H54 (cell line): ENCODE measurements at places on chromosomes 13 and 19.

- no peak for DNase-seq
Observed at GRCh38 chr13:33204130-33204927, 81.2 kb downstream of the STARD13 start.

DNA sequence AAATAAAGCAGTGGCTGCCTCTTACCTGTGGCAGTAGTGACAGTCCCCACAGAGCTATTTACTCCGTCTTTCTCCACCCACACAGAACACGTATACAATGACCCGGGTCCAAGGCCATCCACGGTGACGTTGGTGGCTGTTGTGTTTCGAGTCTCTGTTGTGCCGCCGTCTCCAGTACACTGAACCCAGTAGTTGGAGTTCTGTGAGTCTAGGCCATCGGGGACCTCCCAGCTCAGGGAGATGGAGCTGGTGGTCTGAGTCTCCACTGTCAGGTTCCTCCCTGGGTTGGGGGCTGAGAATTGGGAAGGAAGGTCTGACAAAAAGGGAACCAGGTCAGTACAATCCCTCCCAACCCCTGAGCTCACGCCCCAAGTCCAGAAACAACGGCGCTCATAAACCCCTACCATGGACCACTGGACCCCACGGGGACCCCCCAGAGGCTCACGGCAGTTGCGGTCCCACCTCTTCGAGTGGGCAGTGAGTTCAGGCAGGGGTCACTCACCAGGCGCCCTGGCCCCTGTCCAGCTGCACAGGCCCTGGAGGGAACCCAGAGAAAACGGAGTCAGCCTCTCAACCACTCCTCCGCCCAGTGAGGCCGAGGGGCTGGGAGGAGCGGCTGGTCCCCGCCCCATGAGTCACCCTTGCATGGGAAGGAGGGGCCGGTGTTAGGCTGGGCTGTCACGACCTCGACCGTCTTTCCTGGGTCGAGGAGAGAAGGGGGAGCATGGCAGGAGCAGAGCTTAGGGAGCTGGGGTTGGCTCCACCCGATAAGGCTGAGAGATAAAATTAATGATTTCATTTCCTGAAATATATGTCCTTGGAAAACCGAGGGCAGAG is 2.4 kb downstream of the PTPRH start:
- peak; percentile 99 for DNase-seq

GRCh38 chr19:38656171-38656981 is 8.9 kb downstream of the ACTN4 start:
- no peak for DNase-seq

DNA sequence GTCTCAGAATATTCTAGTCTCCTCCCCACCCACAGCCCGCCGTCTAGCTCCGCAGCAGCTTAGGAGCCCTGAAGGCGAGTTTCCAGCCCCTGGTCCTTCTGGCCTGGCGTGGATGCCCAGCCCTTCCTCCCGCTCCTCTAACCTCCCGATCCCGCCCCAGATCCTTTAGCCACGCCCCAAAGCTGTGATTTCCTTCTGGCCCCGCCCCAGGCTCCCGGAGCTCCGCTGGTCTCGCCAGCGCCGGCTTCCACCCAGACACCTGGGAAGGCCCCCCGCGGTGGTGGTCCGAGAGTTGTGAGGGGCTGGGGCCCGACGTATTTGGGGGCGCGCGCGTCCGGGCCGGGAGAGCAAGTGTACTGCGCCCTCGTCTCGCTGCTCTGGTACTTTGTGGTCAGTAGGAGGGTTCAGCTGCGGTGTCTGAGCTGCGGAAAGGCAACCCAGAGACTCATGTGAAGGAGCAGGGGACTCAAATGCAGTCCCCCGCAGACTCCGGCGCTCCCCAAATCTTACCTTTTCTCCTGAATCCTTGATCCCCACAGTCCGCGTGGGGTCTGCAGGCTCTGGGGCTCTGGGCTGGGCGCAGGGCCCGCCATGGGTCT is at the start of gene CGB7:
Gene CGB7 (minus strand): TSS at position 114 of the 599 bp plus-strand sequence. CDS start 2,374 bp downstream, outside the sequence.
- DNase-seq: peak; percentile 70

DNA sequence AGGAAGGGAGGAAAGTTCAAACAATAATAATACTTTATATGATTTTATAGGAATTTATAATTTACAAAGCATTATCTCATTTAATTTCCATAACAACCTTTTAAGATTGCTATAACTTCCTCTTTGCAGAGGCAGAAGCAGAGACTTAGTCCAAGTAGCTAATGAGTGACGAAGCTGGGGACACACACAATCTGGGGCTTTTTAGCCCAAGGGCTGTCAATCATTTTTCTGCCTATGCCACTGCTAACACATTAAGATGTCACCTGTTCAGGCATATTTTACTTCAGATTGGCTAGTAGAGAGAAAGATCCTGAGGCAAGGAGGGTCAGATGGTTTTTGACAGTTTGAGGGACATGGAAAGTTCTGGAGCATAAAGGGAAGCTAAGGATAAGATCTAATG is 12.6 kb downstream of the SCEL start:
- no peak for DNase-seq

DNA sequence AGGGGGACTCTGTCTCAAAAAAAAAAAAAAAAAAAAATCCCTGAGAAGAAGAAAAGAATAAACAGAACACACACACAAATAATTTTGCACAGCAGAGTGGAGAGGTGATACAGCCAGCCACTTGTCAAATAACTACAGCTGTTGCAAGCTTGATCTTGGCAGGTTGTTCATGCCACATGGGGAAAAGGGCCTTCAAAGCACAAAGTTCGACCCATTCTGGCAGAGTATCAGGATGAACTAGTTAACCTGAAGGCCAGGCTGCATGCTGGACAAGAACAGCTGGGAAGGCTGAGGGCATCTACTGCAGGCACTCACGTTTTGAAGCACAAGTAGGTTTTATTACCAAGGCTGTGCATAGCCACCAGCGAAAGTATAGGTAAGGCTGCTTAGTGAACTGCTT is 104.1 kb downstream of the KCTD15 start:
- DNase-seq: no peak

DNA sequence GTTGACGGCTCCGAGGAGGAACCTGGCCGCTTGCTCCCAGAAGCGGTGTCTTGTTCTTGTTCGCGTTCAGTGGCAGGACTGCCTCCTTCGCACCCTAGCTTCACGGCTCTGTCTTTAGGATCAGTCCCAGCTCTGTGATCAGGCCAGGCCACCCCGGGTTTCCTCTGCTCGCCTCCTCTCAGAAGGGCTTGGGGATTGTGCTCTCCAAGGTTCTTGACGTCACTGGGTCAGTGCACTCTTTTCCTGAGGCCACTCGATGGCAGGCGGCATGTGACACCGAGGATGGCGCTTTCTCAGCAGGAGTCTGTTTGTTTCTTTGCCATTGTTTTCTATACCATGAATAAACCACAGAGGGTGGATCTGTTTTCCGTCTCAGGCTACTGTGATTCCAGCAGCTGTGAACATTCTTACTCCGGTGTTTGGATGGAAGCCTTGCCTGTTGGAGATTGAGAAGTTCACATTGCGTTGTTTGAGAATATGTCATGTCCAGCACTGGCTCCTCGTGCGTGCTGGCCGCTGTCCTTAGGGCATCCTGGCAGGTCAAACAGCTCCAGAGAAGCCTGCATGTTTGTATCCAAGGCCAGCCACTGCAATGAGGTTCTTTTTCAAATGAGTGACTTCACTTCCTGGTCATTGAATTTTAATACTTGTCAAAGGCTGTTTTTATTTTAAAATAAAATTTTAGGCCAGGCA is 44.5 kb downstream of the SLC7A9 start:
- DNase-seq: no peak

DNA sequence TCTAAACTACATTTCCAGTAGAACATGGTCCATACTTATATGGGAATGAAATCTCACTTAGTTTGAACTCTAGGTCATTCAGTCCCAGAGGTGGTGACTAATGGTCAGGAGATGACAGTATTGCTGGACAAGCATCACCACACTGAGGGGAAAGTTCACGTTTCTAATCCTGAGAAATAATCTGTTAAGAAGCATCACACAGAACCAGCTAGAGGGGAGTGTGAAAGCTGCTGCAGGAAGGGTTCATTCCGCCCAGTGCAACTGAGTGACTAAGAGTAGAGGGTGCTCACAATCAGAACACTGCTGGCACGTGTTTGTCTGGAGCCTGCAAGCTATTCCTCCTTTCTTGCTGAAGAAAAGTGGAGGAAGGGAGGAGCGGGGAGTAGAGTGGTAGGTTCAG is 2.7 kb downstream of the COL4A1 start:
- DNase-seq: no peak

- no peak for DNase-seq
Observed at GRCh38 chr13:46106839-46107371, 2.1 kb upstream of the CPB2 start.

DNA sequence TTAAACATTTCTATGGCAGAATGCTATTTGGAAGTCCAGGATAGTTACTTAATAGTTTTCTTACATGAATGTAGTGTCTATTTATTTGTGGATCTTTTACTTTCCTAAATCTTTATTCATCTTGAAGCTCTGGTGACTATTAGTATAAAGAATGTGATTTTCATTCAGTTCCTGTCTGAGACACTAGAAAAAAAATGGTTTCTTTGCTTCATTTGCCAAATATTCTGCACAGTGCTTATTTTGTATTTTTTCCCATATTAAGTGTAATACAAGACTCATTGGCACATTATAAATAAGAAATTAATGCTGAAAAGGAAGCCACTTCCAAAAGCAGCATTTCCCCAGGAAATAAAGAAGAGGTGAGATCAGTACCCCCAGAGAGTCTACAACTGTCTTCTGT is 109.8 kb downstream of the POSTN start:
- DNase-seq: no peak

- no peak for DNase-seq
Observed at GRCh38 chr13:31100721-31101120, 61.0 kb downstream of the HSPH1 start.

DNA sequence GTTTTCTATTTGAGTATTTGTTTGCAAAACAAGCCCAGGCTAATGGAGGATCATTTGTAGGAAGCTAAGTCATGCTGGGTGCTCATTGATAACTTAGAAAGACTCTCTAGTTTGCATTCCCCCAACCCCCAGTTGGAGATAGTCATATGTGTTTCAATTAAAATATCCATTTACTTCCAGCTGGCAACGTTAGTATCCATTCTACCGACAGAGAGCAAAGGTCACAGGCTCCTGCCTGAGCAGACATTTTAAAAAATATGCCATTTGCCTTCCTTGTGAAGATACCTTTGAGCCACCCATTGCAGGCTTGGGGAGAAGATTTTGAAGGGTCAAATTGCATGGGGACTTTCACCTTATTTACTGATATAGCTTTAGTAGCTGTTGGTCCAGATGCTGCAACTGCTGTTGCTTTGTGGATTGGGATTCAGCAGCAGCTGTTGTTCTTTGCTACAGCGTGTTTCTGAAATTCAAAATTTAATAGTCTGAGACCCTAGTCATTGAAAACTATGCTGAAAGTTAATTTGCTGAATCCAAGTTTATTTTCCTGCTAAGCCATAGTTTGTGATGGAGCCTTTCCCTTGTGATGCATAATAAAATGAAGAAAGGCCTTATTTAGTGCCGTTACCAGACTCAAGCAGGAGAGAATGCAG is 335.1 kb downstream of the GPC6 start:
- DNase-seq: no peak

- DNase-seq: peak; percentile 83
Observed at GRCh38 chr19:11694533-11695439, 44.0 kb downstream of the ZNF823 start.

GRCh38 chr19:277581-278165 is 13.5 kb downstream of the PLPP2 start:
- DNase-seq: no peak
